ENCODE measurements at places on chromosomes 2 and 18. TPM values are rescaled to one million over a fixed set of nuclear protein-coding genes. Genes with fewer than 3 reads are reported as not detected.

- no peak for DNase-seq
Observed at GRCh38 chr2:63440612-63441011, 147.7 kb downstream of the WDPCP start.

DNA sequence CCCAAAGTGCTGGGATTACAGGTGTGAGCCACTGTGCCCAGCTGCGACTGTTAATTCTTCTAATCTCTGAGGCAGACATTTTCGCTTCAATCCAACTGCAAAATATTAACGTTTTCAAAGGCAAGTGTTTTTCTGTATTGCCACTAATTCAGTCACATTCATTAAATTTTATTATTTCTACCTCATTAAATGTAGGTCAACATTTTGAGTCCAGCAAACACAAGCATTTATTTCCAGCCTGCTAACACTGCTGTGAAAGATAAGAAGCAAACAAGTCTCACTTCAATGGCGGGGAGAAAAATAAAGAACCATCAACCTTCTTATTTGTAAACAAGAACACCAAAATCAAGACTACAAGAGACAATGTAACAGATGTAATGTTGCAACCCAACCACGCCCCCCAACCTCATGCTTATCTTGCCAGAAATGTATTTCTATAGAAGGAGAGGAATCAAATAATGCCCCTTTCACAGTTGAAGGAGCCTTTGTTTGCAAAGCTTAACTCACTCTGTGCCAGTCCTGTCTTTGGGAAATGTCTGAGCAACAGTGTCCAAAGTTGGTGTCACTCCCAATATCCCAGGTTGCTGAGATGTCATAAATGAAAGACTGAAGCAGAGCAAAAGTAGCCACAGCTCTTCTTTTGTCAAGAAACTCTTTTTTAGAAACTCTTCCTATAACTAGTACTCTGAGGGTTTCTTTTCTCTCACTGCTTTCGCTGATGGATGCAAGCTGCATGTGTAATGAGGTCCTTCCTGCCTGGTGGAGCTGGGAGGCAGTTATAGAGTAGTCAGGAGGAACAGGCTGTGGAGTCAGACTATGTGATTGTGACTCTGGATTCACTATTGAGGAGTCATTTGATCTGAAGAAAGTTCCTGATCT is 8.6 kb downstream of the DOCK10 start:
- DNase-seq = no peak

POU3F3 gene
- total RNA-seq = not detected

ANKRD36 gene
- total RNA-seq = 4.6 TPM

- no peak for DNase-seq
Observed at GRCh38 chr2:181306785-181307184, 150.4 kb upstream of the ITGA4 start.

CNDP1 gene
- not detected for total RNA-seq

DNA sequence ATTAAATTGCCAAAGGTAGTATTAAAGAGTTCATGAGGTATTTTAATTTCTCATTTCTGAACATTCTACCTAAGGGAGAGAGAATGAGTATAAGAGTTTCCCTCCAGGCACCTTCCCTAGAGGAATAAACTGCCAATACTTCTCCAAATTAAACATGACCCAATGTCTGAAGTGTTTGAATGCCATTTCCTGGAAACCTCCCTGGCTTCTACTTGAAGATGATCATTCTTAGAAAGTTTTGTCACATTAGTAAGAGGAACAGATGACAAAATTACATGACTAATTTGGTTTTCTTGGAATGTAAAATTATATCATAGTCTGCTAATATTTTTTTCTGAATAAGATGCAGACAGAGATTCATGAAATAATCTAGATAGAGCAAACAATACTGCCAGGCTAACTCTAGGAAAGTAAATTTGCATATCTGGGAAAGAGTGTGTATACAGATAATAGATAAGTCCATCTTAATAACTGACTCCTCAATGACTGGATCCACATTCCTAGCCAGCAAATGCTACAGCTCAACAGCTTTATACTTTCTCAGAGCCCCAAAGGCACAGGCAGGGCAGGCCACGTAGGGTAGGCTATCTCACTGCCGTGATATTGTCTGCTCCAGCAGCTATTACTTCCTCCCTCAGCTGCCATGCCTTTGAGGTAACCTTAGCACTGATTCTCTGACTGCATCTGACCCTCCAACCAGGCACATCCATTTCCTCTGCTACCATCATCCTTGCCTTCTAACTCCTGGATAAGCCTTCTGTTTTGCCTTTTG is 630.8 kb upstream of the PIK3C3 start:
- no peak for DNase-seq

- DNase-seq = no peak
Observed at GRCh38 chr2:201996679-201997314, 36.9 kb upstream of the FZD7 start.
